ENCODE measurements at places on chromosomes 2 and 18. TPM values are rescaled to one million over a fixed set of nuclear protein-coding genes. Genes with fewer than 3 reads are reported as not detected.

STAT1 gene
- 537 TPM for total RNA-seq

SLC35G4 gene
- total RNA-seq = not detected

ABCB11 gene
- under 0.01 TPM for total RNA-seq

GPR155 gene
- 3.6 TPM for total RNA-seq

ZDBF2 gene
- total RNA-seq = 6.3 TPM

RGPD4 gene
- not detected for total RNA-seq

ITPRIPL1 gene
- 10.7 TPM for total RNA-seq

ATP8B1 gene
- 52.8 TPM for total RNA-seq

ICA1L gene
- total RNA-seq = 6.5 TPM

ACSL3 gene
- 123 TPM for total RNA-seq

GALNT5 gene
- 48.7 TPM for total RNA-seq

YPEL5 gene
- 98.1 TPM for total RNA-seq

SERPINE2 gene
- 732 TPM for total RNA-seq

EMILIN1 gene
- total RNA-seq = 147 TPM

PPP1R1C gene
- total RNA-seq = 1.9 TPM

HOXD3 gene
- total RNA-seq = 22.4 TPM

FZD7 gene
- total RNA-seq = 21.3 TPM

NMS gene
- not detected for total RNA-seq

PROM2 gene
- total RNA-seq = 0.36 TPM

EPG5 gene
- 70.3 TPM for total RNA-seq

GPAT2 gene
- 10.2 TPM for total RNA-seq

REG1B gene
- total RNA-seq = not detected

ASPRV1 gene
- total RNA-seq = 0.32 TPM

SPATA3 gene
- total RNA-seq = not detected

EGR4 gene
- 0.12 TPM for total RNA-seq

ARHGEF33 gene
- total RNA-seq = 0.61 TPM

PLCD4 gene
- total RNA-seq = 6.7 TPM

SELENOI gene
- total RNA-seq = 13.6 TPM

FEV gene
- total RNA-seq = not detected

RESP18 gene
- total RNA-seq = not detected

TNFAIP6 gene
- total RNA-seq = 13.1 TPM

TSGA10 gene
- 2.1 TPM for total RNA-seq

SYT4 gene
- not detected for total RNA-seq

MOB1A gene
- 157 TPM for total RNA-seq

TIGD1 gene
- 6.5 TPM for total RNA-seq

Data from hair follicle dermal papilla cell (primary cell).